ENCODE measurements at places on chromosomes 16 and 17.

DNA sequence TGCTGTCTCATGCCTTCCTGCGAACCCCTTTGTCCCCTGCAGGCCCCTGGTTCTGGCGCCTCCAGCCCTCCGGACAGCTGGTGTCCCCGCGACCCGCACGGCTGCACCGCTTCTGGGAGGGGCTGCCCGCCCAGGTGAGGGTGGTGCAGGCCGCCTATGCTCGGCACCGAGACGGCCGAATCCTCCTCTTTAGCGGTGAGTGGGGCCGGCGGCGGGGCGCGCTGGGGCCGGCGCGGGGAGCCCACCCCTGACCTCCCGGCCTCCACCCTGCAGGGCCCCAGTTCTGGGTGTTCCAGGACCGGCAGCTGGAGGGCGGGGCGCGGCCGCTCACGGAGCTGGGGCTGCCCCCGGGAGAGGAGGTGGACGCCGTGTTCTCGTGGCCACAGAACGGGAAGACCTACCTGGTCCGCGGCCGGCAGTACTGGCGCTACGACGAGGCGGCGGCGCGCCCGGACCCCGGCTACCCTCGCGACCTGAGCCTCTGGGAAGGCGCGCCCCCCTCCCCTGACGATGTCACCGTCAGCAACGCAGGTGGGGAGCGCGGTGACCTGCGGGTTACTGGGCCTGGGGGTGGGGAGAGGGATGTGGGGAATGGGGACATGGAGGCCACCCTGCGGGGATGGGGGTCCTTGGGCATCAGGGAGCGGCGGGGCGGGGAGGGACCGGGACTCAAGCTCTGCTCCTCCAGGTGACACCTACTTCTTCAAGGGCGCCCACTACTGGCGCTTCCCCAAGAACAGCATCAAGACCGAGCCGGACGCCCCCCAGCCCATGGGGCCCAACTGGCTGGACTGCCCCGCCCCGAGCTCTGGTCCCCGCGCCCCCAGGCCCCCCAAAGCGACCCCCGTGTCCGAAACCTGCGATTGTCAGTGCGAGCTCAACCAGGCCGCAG is 7.1 kb upstream of the IL32 start:
- peak; percentile 38 for DNase-seq

DNA sequence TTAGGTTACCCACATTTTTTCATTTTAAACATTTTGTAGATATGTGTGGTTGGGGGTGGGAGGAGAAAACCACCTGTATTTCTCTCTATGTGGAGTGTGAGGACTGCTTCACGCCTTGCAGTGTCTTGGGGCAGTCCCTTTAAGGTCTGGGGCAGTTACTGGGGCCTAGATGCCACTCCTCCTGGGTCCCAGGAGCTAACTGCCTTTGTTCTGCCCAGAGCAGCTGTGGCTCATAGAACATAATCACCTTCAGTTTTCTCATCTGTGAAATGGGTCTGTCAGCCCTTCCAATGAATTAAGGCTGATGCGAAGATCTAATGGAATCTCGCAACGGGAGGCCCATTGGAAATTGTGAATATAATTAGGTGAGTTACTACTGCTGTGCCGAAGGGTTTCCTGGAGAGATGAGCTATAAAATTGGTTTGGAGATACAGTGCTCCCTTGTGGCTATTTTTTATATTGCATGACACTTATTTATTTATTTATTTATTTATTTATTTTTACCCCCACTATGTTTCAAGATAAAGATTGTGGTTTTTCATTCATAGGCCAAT is 22.9 kb downstream of the DHRS7C start:
- no peak for DNase-seq

DNA sequence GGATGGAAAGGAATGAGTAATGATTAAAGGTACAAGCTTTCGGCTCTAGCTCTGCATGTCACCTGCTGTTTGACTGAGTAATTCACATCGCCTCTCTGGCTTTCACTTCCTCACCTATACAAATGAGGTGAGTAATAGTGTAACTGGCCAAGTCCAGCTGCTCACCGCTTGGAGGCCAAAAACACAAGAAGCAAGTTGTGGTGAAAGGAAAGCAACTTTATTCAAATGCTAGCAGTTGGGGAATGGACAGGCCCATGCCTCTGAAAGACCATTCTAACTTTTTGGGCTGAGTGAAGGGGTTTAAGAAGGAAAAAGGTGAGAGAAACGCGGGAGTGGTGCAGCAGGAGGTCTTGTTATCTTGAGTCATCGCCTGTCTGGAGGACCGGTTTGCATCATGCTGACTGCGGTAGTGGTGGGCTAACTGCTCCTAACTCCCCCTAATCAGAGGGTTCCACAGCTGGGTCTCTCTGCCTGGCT is 45.7 kb upstream of the CSNK2A2 start:
- DNase-seq: no peak

DNA sequence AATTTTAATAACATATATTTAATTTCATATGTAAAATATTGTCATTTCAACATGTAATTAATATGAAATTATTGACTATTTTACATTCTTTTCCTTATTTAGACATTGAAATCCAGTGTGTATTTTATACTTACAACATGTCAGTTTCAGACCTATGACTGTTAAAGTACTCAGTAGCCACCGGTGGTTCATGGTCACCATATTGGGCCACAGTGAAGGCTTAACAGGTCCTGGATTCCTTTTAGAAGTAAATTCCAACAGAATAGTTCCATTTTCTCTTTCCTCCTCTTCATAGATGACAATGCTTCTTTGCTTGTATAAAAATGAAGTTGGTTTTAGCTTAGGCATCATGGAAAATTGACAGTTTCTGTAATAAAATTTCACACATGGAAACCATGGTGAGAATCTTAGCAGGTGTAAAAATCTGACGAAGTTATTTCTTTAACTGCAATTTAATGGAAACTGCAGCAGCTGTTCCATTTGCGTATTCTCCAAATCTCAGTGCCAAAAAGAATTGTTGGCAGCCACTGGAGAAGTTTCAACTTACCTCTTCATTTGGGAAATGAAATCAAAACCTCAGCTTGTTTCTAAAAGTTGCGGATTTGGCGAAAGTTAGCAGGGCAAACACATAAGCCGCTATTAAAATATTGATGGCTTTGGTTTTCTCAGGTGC is 231.1 kb downstream of the CDH13 start:
- no peak for DNase-seq

GRCh38 chr17:60169921-60170817 is 20.4 kb downstream of the CA4 start:
- DNase-seq: no peak

DNA sequence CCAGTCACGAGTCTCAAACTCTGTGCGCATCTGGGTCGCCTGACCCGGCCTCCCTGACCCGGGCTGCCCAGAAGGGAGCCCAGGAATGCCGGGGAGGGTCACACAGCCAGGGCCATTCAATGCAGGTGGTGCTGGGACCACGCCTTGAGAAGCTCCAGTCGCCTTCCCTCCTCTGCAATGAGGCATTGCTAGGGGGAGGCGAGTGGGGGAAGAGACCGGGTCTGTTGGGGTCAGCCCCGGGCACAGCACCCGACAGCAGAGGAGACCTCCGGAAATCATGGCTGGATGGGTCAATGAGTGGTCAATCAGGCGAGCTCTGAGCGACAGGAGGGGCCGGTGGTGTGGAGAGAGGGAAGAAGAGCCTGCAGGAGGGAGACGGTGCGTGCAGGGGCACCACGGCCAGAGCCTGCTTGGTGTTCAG is 13.3 kb downstream of the JPH3 start:
- no peak for DNase-seq

- DNase-seq: no peak
Observed at GRCh38 chr17:80961541-80962330, 29.9 kb upstream of the CHMP6 start.

- DNase-seq: no peak
Observed at GRCh38 chr17:81833921-81834830, 674 bp downstream of the PPP1R27 start.

- DNase-seq: no peak
Observed at GRCh38 chr17:16923904-16924695, 47.8 kb downstream of the TNFRSF13B start.

GRCh38 chr16:75260851-75261589 is 9.6 kb upstream of the BCAR1 start:
- no peak for DNase-seq

DNA sequence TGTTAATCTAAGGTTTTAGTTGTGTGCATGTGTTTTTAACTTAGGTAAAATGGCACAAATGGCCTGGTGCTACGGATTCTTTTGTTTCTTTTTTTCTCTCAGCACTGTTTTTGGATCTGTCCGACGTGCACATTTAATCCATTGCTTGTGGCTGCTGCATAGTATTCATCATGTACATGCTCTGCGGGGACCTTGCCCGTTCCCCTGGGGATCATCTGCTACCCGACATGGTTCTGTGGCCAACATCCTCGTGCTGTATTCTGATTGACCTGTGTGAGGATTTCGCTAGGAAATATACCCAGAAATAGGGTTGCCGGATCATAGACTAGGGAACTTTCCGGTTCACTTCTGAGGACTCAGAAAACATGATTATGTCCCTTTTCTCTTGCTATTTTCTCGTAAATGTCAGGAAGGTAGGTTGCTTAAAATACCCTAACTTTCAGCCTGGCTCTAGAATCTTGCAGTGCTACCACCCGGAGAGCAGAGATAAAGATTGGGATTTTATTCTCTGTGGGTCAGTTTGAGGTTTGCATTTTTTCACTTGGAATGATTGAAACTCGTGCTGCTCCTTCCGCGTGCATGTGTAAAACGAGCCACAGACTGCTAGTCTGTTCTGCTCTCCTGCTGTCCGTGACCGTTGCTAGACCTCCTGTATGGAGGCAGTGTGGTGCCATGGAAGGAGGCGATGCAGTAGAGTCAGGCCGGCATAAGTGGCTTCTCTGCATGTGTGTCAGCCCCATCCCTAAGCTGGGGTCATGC is 42.9 kb downstream of the LDHD start:
- DNase-seq: no peak

GRCh38 chr16:26717826-26718225 is 348.9 kb upstream of the C16orf82 start:
- no peak for DNase-seq

- DNase-seq: no peak
Observed at GRCh38 chr16:89426736-89427530, 63.4 kb downstream of the ANKRD11 start.

DNA sequence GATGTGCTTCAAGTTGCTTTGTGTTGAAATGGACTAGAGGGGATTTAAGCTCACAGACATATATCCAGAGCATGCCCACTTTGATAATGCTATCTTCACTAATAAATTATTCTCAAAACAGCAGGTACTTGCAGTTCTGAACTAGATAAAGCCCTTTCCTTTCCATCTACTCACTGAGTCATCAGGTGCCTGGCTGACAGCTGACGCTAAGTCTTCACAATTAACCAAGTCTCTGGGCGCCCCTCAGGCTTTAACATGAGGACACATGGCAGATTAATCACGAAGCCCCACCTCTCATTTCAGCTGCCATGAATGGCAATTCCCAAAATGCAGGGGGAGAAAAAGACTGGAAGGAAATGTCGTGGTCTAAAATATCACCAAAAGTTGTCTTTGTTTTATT is 29.5 kb upstream of the CRISPLD2 start:
- DNase-seq: no peak

DNA sequence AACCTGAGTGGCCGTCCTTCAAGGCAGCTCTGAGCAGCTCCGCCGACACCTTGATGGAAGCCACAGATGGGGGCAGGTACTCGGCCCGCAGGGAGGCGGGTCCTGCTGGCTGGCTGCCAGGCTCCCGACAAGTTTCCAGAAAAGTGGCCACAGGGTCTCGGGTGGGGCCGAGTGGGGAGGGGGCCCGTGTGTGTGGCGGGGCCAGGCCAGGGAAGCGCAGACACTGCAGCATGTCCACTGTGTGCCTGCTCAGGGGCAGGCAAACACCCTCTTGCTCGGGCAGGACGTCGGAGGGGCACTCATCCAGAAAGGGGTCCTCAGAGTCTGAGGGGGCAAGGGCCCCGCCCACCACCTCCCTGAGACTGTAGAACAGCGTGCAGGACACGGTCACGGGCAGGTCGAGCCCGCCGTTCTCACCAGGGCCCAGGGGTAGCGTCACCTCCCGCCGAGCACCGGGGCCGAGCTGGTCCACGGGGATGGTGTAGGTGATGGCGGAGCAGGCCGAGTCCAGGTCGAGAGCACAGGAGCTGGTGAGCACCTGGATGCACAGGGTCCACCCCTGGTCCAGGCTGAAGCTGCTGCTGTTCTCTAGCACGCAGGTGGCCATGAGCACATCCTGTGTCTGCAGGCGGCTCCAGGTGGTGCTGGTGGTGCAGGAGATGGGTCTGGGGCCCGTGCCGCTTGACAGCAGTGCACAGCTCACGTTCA is 5.1 kb downstream of the FAAP100 start:
- DNase-seq: no peak

- DNase-seq: no peak
Observed at GRCh38 chr17:61444831-61445230, 7.4 kb upstream of the TBX4 start.

DNA sequence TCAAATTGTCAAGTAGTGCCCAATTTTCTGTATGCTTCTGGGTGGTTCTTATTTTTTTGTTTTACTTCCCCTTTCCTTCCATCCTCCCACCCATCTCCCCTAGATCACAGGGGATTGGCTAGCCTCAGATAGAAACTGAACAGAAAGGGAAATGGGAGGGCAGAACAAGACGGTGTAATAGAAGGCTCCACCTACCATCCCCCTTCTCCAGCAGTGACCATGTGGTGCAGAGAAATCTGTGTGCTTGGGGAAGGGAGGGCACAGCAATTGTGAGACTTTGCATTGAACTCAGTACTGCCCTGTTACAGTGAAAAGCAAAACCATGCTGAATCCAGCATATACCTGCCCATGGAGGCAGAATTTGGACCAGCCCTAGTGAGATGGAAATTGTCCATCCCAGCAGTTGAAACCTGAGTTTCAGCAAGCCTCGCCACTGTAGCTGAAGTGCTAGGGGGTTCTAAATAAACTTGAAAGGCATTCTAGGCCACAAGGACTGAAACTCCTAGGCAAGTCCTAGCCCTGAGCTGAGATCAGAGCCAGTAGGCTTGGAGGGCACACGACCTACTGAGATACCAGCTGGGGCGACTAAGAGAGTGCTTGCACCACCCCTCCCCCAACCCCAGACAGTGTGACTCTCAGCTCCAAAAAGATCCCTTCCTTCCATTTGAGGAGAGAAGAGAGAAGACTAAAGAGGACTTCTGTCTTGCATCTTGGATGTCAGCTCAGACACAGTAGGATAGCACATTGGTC is 5.2 kb downstream of the SLFN11 start:
- no peak for DNase-seq

GRCh38 chr16:3752984-3753383 is 35.7 kb upstream of the TRAP1 start:
- no peak for DNase-seq

- DNase-seq: no peak
Observed at GRCh38 chr16:85635545-85636140, 22.5 kb downstream of the GSE1 start.

- no peak for DNase-seq
Observed at GRCh38 chr16:66486773-66487579, 59.9 kb downstream of the BEAN1 start.

DNA sequence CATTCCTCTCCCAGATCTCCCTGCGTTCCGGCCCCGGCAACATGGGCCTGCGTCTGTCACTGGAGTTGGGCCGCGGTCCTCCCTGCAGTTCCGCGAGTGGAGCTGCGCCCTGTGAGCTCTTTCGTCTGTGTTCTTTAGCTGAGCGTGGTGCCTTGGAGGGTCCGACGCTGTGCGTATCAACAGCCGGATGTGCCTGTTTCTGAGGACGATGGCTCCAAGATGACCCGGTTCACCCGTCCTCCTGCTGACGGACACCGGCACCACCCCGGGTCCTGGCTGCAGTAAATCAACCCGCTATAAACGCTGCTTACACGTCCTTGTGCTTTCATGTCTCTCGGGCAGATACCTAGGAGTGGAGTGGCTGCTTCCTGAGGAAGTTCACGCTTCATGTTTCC is 44.8 kb upstream of the GNG13 start:
- no peak for DNase-seq

- DNase-seq: no peak
Observed at GRCh38 chr17:38660097-38661025, 14.4 kb downstream of the EPOP start.

GRCh38 chr16:55661941-55662643 is 6.3 kb downstream of the SLC6A2 start:
- no peak for DNase-seq

All from CD8-positive, alpha-beta memory T cell (primary cell).